NCI-H1417 treated with DMSO at 0.1 percent for 48 hours (cell line): ENCODE measurements at places on chromosomes 12 and 14.

DNA sequence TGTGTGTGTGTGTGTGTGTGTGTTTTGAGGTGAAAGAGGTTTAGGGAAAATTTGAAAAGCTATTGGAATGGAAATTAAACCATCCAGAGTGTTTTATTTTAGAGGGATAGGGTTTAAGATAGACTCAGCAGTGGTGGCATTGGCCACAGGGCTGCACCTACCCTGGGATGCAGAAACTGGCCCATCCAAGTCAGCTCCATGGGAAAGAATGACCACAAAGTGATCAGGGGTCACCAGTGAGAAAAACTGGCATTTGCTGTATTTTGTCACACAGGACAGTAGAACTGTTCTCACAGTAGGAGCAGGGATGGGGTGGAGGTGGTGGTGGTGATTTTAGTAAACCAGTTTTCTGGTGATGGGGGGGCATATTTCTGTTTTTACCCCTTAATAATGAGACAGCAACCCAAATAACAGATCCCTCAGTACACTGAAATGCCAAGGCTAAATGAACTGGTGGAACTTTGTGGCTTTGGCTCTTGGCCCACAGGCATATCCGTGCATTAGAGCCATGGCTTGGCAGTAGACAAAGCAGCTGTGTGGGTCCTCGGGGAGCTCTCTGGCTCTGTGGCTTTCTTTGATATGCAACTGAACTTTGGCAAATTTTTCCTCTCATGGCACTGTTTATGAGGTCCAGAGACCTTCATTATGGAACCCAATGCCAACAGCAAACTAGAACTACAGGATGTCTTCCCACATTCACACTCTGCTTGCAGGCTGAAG lies 348.3 kb downstream of the ZFP36L1 start:
- no peak for DNase-seq

GRCh38 chr12:69466867-69467266 lies 3.3 kb upstream of the FRS2 start:
- DNase-seq, result no peak

DNA sequence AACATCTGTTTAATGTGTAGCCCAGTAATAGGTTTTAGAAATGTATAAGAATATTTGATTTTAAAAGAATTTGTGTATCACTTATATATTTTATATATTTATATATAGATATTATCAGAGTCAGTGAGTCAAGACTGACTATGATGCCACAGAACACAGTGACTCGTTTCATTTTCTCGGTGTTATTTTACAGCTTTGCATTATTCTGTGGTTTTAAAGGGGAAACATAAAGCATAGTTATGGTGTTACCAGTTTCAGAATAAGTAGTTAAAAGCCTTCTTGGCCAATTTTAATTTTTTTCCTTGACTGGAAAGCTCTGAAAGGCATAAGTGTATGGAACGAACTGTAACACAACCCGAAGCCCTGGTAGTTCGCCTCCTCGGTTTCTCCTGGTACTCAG lies 91.0 kb downstream of the GRIP1 start:
- DNase-seq, result no peak

GRCh38 chr12:92244036-92244435 lies 98.4 kb upstream of the BTG1 start:
- DNase-seq, result no peak

DNA sequence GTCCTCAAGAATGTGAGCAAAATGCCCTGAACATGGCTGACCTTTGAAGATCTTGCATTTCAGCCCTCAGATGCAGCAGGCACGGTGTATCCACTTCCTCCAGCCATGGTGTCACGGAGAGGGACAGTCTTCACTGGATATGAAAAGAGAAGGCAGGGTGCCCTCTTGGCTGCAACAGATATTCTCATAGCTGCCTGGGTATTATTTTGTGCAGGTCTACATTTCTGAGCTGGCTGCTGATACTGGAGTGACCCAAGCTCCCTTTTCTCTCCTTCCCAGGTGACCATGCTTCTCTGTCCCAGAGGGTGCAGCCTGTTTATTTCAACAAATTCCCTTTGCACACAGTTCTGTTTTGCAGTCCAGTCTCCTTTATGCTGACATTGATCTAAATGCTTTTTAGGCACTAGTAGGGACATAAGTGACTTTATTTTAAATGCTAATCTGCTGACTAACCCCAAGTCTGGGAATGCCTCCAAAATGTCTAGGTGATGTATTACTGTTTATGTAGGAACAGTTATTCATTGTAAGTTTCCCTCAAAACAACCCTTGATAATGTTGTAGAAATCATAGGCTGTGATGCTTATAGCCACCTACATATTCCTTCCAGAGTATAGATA lies 17.4 kb upstream of the PYGL start:
- DNase-seq, result no peak

DNA sequence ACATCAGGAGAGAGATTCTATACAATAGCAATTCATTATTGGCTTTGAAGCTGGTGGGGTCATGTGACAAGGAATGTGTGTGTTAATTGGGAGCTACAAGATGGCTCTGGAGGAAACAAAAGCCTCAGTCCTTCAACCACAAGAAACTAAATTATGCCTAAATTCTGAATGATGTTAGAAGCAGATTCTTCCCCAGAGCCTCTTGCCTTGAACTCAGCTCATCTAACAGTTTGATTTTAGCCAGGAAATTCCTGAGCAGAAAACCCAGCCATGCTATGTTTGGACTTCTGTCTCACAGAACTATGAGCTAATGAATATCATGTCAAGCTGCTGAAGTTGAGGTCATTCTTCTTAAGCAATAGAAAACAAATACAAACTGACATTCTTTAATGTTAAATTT lies 274.7 kb downstream of the SLC6A15 start:
- DNase-seq, result no peak

DNA sequence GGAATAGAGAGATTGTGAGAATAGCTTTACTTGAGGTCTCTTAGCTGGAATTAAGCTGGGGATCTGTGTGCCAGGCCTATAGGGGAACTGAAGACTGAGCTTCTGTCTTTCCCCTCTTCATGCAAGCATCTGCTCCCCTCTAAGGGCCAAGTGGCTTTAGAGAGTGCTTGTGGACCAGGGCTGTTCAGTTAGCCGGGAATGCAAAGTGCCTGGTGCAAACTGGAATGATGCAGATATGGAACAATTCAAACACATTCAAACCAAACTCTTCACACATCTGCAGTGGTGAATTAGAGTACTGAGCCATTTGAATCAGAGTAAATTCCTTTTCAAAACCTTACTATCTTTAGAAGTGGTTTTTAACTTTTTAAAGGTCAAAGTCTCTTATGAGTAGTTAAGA lies 99.0 kb downstream of the LIN7A start:
- DNase-seq, result no peak

- no peak for DNase-seq
Observed at GRCh38 chr14:93954900-93955849, 21.2 kb downstream of the ASB2 start.

DNA sequence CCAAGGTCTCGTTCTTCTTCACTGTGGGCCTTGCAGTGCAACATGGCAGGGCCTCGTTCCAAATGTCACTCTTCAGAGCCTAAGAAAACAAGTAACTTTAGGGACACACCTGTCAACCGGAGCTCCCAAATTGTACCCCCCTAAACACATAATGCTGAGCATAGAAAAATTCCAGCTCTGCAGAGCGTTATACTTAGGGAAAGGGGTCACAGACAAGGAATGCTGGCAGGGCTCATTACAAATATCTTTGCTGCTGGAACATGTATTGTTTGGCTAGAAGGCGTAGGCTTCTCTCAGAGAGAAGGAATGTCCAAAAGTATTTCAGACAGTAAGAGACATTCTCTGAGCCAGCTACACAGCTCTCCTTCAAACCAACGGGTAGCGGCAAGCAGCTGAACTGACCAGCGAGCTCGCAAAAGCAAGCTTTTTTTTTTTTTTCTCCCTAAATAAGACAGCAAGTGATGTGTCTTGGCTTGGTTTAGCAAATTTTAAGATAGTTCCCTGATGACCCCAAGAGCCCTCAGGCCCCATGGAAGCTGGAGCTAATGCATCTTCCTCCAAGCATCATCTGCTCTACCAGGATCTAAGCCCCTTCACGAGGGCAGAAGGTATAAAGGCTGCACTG lies 24.5 kb downstream of the SSH1 start:
- no peak for DNase-seq

- no peak for DNase-seq
Observed at GRCh38 chr12:5794156-5794555, 150.9 kb downstream of the ANO2 start.

- DNase-seq, result no peak
Observed at GRCh38 chr12:56080556-56081138, 682 bp downstream of the ERBB3 start.

DNA sequence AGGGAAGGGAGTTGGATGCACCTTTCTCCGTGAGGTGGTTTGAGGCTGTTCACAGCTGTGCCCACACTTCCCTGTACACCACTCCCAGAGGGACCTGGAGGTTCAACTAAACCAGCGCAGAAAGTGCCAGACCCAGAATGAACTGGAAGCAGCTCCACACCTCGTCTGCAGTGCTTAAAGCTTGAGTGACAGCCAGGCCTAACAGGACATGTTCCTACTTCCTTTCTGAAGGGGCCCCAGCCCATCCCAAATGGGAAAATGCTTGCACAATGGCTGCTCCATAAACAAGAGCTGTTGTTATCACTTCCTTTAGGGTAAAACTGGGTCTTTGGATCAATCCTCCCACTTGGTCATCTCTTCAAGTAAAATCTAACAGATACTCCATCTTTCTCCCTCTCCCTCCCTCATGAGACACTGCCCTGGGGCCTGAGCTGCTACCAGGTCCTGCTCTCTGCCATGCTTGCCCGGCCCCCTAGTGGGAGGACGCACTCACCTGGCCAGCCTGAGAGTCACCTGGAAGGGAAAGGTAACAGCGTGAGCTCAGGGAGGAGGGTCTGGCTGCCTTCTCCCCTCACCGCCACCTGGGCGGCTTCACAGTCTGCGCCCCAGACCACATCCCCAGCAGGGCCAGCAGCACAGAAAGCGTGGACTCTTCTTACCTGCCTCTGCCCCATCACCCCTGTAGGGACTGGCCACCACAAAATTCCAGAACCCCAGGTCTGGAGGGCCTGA lies 33.5 kb downstream of the ISCA2 start:
- DNase-seq, result no peak

DNA sequence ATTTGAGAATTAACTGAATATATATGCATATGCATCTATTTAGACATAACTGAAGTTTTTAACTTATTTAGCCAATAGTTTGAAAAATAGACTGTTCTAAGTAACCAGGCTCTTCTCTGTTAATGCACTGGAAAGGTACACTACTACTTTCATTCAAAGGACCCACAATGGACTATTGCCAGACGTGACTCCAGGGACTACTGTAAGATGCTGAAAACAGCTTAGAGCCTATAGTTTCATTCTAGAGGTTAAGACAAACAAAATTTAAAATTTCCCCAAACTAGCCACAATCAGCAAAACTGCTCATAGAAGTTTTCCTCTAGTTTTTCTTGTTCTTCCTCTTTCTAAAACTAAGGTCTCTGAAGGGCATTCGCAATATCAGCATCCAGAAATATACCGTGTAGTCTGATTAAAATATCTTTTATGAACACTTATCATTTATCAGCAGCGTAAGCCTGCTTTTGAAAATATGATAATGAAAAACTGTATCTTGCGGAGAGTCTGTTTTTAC lies 10.4 kb downstream of the APPL2 start:
- DNase-seq, result no peak

GRCh38 chr12:66500841-66501240 lies 178.0 kb downstream of the GRIP1 start:
- DNase-seq, result no peak

DNA sequence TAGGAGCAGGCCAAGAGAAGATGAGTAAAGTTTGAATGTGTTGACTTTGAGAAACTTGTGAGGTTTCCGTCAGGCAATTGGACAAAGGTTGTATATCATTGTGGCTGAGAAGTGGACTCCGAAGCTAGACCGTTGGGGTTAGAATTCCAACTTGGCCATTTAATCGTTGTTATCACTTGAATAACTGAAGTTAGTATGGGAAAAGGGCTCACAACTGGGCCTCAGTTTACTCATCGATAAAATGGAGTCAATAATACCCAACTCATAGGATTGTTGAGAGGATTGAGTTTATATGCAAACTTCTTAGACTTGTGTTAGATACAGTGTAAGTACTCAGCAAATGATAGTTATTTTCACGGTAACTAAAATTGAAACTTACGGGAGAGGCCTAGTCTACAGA lies 846 bp downstream of the SLIRP start:
- no peak for DNase-seq

DNA sequence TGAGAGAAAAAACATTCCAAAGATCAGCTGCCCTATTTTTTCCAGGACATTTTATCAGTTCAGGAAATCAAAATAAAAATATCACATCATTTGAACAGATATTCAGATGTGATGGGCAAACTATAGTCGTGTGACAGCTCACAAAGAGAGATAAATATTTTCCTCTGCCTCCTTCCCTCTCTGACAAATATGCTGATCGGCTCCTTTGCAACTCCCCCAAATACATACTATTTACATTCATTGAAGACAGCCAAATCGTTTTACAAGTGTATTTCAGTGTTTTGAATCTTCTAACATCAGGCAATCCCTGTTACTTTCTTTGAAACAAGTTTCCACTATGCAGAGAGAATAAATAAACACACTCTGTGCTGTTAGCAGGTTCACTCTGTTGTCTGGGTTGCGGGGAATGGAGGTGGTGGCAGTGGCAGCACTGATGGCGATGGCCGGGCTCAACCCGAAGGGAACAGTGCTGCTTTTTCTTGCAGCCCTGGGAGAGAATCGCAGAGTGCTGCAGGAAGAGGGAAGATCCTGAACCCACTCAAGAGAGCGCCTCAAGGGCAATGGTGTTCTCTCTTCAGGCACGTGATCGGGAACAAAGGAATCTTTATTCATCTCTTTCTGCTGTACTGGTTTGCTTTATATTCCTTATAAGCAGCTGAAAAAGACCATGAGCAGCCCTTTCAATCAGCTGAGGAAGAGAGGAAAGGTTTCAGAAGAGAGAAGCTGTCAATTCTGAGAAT lies 142.5 kb downstream of the PHLDA1 start:
- DNase-seq, result no peak

DNA sequence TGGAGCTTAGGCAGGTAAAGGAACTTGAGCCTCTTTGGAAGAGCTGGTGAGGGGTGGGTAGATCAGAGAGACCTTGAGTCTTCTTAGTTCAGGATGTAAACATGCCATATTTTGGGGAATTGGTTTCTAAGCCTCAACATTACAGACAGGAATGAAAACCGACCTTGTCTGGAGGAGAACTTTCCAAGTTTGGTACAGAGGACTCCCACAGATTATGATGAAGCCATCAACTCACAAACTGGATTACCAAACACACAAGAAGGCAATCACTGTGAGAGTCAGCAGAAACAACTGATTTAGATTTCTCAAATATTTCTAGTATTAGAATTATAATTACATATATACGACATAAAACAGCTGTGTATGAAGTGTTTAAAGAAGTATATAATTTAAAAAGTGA lies 22.3 kb upstream of the AMN1 start:
- no peak for DNase-seq

DNA sequence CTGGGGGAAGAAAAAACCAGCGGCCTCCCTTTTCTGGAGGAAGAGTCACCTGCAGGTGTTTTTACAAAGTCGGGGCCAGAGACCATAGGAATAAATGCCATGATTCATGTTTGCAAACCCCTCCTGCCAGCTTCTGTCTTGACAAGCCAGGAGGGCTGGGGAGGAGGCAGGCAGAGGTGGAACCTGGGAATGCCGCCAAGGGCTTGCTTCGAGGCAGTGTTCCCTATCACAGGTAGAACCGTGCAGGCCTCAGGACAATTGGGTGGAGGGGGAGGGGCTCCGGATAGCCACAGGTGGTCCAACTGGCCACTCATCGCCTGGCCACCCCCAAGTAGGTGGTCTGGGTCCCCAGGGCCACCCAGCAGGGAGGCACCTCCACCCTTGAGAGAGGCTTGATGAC lies 14.2 kb upstream of the DLK1 start:
- DNase-seq, result no peak

- DNase-seq, result no peak
Observed at GRCh38 chr14:104973385-104974145, 4.6 kb downstream of the AHNAK2 start.

- no peak for DNase-seq
Observed at GRCh38 chr12:127205781-127206555, 1061.0 kb upstream of the TMEM132C start.
